ENCODE measurements at places on chromosomes 5 and 9.

- no peak for DNase-seq
These were observed 31.8 kb downstream of the FABP6 start for GRCh38 chr5:160260881-160261815.

DNA sequence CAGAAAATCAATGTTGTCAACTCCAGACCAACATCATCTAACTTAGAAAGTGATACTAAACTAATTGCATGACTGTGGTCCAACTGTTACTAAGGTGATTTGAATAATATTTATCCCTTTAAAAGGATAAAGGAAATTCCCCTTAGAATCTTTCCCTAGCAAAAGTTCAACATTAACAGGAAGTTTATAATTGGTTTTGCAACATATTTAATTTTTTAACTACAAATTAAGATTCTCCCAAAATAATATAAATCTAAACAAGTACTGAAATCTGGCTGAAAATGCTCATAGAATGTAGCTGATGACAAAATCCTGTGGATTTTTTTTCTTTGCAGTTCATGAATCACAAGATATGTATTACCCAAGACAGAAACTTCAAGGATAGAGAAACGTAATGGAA, 151.4 kb downstream of the LPAR1 start:
- DNase-seq, result no peak

DNA sequence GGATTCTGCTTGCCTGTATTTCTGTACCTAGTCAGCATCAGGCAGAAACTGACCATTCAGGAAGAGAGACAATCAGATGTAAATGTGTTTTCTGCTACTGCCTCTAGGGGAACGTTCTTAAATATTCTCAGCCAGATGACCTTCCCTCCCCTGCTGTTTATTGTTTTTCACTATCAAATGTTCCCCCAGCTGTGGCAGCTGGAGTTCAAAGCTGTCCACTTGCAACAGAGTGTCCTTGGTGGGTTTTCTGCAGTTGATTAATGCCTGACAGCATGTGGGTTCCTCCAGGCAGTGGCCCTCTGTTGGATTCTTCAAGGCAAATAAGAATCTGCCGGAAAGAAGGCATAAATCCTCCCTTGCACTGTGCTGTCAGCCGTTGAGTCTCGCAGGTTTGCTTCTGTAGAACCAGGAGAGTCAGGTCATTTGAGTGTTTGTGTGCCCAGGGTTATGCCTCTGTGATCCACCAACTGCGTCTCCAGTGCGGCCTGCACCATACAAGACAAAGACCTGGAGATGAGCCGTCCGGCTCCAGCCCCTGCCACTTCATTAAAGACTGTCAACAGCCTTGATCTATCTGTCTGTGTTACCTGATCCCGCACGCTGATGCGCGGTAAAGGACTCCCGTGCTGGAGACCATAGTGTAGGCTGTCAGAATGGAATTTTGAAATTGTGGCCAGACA, 203.4 kb downstream of the GADD45G start:
- no peak for DNase-seq

DNA sequence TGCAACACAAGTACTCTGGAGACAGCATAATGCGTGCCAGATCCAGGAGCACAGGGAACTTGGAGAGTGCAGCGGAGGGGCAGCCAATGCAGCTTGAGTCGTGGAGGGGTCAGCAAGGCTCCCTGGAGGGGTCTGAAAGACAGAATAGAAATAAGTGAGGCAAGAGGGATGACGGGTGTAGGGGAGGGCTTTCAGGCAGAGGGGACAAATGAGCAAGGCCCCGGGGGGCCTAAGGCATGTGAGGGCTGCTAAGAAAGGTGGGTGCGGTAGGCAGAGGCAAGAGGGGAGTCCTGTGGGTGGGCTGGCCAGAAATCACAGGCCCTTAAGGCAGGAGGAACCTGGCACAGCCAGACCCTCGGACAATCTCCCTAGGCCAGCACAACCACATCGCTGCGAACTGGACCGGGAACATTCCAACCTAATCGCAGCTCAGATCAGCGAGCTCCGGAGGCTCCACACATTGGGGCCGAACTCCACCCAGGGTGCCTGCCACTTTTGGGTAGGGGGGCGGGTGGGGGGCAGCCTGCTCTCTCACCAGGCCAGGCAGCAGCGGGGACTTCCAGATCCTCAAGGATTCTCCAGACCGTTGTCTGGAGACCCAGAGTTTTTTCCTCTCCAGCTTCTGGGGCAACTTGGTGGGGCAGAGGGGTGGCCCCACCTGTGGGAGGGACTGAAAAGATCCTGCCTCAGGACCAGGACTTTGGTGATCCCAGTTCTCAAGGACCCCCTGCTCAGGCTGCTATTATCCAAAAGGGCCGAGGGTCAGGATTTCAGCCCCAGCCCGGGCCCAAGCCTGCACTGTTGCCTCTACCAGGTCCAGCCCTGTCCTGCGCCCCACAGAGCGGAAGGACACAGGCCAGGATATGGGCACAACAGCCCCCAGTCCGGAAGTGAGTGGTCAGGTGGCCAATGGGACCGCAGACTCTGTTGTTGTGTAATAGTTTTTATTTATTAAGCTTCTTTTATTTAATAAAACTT, 22.7 kb upstream of the CYSTM1 start:
- DNase-seq, result no peak

DNA sequence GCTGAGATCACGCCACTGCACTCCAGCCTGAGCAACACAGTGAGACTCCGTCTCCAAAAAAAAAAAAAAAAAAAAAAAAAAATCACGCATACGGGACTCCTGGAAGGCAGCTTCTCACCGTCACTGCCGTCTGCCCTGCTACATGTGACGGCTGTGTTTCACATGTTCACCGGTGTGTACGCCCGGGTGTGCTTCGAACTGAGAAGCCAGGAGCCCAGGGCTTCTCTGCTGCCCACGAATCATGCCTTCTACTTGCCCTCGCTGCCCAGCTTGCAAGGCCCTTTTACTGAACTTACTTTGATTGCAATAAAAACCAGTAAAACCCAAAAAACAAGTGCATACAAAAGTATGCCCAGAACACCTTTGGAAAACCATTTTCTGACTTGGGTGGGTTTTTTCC, 5.8 kb upstream of the NKD2 start:
- DNase-seq, result no peak

GRCh38 chr9:69936427-69936826, 107.2 kb upstream of the MAMDC2 start:
- DNase-seq, result no peak

- no peak for DNase-seq
These were observed 119.5 kb downstream of the ANXA1 start for GRCh38 chr9:73270967-73271721.

DNA sequence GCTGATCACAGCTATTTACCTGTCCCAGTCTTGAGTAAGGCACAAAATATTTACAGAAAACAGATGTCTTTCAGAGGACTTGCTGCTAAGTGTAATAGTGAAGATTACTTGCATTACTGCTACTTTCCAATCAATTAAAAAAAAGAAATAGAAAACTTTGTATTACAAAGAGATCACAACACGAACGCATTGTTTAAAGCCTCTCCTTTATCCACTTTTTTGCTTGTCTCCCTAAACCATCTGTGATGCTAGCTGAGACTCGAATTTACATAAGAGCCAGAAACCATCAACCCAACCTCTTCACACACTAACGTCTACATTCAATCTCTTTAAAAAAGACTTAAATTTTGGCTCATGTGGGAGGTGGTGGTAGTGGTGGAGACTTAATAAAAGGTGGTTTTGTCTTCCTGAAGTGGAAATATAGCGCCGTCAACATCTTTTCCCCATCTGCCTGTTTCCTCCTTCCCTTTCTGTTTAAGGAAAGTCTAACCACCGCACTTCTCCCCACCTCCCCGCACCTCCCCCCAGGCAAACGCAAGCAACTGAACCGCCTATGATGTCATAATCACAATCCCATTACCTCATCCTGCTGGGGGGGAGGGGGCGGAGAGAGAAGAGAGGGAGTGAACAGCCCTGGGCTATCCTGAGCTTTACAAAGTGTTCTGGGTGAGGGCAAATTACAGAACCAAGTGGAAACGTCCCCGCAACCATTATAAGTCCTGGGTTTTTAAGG, 948 bp upstream of the FAM53C start:
- peak; percentile 79 for DNase-seq

- DNase-seq, result no peak
These were observed 22.5 kb upstream of the CAMSAP1 start for GRCh38 chr9:135929656-135930445.

DNA sequence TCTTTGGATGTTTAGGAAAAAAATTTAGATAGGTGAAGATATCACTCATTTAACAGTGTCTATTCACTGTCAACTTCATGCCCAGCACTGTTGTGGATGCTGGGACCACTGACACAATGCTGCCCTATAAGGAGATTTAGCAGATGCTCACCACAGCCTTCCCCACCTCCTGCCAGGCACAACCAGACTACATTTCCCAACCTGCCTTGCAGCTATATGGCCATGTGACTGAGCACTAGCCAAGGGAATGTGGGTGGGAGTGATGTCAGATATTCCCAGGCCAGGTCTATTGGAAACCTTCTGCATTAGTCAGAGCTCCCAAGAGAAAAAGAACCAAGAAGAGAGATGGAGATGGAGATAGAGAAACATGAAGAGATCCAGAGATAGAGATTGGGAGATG, 302.6 kb upstream of the TAS2R1 start:
- no peak for DNase-seq

DNA sequence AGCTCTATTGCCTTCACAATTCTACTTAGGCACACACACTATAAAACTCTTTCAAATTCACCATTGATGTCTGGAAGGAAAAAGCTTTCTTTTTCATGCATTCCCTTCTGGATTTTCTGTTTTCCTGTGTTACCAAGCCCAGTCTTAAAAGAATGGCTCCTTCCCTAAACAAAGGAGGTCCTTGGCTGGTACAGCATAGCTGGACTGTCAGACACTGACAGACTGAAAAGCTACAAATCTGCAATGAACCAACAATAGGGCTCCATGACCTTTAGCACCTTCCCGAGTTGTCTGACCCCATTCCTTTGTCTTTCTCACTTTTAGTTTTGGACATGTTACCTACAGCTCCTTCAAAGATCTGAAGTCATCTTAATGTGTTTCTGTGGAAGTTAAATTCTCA, 382.5 kb downstream of the TMEM161B start:
- no peak for DNase-seq

DNA sequence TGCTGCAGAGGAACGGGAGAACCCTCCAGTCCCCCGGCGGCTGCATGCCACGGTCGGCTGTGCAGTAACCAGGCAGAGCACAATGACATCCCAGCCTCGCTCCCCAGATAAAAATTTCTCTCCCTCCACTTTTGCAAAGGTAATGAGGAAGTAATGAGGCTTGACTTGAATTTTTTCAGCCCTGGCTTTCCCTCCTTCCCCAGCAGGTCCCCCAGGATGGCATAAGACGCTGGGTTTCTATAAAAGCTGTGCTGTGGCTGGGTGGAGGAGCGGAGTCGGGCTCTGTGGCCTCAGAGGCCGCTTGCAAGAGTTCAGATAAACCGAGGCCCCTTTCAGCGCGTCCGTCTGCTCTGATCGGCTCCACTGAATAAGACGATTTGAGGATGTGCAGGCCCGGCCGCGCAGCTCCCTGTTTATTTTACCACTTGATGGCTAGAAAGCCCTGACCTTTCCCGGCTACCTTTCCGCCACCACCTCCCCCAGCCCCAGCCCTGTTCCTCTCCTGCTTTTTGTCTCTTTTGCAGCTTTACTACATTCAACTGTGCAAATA, 351.9 kb upstream of the IRX2 start:
- no peak for DNase-seq

GRCh38 chr9:70218767-70219166, 40.0 kb upstream of the SMC5 start:
- DNase-seq, result no peak

DNA sequence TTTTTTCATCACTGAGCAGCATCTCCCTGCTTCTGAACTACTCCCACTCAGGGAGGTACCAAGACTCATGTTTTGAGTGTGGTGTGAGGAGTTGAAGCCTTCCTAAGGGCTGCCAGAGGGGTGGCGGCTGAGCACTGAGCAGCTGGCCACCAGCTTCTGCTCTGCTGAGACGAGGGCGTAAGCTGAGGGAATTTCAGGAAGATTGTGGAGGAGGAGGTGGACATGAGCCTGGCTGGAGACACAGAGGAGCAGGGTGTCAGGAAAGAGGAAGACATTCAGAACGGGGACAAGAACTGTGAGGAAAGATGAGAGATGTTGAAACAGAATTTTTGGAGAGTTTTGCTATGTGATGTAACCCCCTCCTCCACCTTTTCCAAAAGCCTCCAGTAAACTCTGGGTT, 7.8 kb downstream of the LCP2 start:
- DNase-seq, result peak; percentile 66

DNA sequence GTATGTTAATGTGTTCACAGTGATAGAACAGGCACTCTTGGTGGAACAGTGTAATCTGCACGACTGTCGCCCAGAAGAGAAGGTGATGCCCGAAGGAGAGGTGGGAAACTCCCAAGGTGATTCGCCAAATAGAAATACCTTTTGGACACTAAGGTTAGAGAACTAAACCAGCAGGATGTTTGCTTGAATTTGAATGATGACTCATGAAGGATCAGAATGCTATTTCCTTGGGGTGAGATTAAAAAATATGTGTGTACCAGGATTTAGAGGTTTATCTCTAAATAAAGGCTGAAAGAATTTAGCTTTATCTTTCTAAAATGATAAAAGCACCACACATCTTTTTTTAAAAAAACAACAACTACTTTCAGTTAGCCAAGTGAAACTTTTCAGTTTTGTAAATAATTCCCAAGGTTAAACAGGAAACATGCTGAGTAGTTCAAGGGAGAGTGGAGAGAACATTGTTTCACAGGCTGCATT, 297.4 kb upstream of the TAS2R1 start:
- DNase-seq, result no peak

GRCh38 chr5:72064801-72065570, 42.3 kb upstream of the MAP1B start:
- no peak for DNase-seq

Data from gastrocnemius medialis (tissue), 4 donors.